Activated CD4-positive, alpha-beta T cell treated with anti-CD3 and anti-CD28 coated beads, Interleukin-2, amount 10 ng/mL, durations not matched to agents 7 days and 5 days (primary cell): ENCODE measurements at places on chromosomes 12 and 14. TPM values are rescaled to one million over a fixed set of nuclear protein-coding genes. Genes with fewer than 3 reads are reported as not detected.

GLT8D2 gene
- total RNA-seq = not detected

NYNRIN gene
- total RNA-seq = 0.23 TPM

GALNT8 gene
- 0.85 TPM for total RNA-seq

DNA sequence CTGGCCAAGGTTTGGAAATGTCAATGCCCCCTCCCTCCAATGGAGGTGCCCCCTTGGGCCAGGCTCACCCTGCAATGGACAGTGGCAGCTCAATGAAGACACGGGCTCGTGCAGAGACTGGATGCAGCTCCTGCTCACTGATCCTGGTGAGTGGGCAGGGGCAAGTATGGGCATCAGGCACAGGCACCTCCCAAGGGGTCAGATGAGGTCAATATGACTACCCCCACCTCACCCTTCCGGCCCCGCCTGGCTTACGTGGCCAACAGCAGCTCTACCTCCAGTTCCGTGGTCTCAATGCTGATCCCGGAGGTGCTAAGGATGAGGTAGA lies 13.6 kb downstream of the ITGA7 start:
- DNase-seq = no peak

TWF1 gene
- total RNA-seq = 31.5 TPM

YAF2 gene
- total RNA-seq = 34.0 TPM
